Activated CD4-positive, alpha-beta T cell treated with anti-CD3 and anti-CD28 coated beads, Interleukin-2, amount 50 U/mL, for 4 hours (primary cell): ENCODE measurements at places on chromosomes 6 and 20.

- no peak for DNase-seq
Observed at GRCh38 chr20:55205665-55206064, 730.3 kb downstream of the DOK5 start.

DNA sequence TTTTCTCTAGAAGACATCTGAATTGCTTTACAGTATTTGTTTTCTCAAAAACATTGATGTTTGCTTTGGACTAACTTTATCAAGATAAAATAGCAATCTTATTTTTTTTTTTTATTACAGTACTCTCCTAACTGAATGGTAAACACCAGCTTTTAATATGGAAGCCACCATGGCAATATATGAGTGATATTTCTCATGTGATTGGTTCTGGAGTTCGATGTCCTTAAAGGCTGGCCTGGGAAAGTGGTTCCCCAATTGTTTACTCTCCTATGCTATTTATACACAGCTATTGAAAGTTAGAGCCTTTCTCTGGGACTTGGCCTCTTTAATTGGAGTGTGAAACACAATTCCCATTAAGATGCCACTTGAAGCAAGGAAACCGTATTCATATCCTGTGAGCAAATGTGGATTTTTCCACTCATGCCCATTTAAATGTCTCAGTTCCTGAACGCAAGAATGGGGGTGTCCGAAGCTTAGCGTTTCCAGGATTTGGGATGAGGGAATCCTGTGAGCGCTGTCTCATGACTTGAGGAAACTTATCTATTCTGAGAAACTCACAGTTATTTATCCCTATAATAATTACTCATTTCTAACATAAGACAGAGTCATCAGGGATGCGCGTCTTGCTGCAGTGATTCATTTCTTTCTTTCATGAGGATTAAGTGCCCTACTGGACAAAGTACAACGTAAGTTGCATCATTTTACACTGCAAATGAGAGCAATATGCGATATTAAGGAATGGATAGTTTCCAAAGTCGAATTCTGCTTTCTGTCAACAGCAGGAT, 143.3 kb upstream of the PREP start:
- DNase-seq: no peak

DNA sequence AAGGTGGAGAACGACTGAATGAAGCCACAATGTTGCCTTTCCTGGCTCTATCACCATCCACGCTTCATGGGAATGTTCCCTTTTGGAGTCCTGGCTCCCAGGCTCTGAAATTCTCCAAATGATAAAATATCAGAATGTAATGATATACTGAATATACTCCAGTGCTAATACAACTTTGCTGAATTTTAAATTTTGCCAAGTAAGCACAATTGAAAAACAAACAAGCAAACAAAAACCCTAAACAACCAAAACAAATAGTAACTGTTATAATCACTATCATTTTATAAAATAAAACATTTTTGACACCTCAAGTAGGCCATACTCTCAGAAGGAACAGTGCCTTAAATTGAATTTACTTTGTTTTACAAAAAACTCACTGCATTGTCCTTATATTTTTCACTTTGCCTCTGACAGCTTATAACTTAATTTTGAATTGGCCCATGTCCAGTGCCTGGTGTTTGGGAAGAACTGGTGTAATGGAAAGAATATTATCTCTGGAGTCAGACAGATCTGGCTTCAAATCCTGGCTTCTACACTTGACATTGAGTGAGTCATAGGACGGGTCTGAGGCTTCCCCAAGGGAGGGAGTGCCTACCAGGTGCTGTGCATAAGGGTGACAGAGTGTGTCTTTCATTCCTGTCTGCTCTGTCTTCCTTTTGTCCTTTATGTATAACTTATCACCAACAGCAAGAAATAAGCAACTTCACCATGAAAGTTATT, 698.3 kb downstream of the EPM2A start:
- DNase-seq: no peak

DNA sequence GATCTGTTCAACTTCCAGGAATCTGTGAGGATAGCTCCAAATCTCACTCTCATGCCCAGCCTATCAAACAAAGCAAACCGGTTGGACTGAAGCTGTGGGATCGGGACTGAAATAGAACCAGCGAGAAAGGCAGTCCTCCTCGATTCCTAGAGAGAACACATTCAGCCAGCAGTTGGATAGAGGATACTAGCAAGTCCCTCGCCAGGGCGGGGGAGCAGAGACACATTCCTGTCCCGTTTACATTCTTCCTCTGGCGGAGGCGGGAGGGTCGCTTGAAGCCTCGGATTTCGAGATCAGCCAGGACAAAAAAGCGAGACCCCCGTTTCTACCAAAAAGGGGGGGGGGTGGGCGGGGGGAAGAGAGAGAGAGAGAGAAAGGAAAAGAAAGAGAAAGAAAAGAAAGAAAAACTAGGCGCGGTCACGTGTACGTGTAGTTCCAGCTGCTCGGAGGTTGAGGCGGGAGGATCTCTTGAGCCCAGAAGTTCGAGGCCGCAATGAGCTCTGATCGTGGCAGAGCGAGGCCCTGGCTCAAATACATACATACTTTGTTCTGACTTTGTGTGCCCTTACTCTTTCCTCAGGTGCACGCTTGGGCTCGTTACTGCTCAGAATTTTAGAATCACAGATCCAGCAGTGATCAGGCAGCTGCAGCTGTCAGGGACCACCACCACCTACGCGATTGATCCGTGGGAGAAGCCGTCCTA, 19.5 kb downstream of the ZNF311 start:
- no peak for DNase-seq

DNA sequence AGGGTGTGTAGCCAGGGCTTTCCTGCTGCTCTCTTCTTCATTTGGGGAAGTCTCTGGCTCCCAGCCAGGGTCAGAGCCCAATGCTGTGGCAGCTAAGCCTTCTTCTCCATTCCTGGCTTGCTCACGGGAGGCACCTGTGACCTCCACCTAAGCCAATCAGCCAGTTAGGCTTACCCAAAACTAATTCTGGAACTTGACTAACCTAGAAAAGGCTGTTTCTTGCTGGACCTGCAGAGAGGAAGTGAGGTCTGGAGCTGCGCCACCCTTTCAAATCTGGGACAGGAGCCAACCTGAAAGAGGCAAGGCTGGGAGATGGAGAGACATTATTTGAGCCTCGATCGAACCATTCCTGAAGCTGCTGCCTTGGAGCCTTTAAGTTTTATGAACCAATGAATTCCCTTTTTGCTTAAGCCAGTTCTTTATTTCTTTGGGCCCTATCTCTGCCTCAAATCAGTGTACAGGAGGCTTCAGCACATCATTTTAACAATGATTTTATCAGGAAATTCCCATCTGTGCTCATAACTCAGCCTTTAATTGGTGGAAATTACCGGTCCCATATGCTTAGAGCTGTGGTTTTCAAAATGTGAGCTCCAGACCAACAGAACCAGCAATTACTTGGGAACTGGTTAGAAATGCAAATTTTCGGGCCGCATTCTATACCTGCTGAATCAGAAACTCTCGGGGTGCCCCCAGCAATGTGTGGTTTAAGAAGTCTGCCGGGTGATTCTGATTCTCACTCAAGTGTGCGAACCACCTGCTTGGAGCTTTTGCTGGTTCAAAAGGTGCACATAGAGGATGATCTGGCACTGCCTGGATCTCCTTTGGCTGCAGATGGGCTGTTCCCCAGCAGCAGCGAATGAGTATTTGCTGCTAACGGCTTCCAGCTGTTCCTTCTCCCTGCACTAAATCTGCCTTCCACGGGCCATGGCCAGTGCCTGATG, 97.4 kb upstream of the RNF24 start:
- DNase-seq: no peak

DNA sequence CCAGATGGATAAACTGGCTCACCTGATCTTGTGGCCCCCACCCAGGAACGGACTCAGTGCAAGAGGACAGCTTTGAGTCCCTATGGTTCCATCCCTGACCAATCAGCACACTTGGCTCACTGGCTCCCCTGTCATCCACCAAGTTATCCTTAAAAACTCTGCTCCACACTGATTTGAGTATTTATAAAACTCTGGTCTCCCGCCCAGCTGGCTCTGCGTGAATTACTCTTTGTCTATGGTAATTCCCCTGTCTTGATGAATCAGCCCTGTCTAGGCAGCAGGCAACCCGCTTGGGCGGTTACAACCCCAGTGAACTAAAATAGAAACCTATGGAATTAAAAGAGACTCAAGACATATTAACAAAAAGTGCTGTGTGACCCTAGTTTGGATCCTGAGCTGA, 38.1 kb upstream of the CD83 start:
- DNase-seq: no peak

DNA sequence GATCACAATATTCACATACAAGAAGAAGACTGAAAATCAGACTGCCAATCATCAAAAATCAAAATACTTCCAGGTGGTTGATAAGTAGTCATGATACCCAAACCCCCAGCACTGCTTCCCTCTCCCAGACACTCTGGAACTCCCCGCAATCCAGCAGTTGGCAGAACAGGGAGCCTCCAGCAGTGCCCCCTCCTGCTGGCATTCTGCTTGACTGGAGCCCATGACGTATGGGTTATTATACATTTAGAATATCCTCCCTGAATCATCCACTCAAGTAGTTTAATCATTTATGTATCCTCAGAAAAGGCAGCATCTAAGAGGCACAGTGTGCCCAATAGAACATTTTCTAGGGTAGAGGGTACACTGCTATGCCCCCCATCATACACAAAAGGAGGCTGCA, 9.3 kb upstream of the OGFRL1 start:
- DNase-seq: no peak

DNA sequence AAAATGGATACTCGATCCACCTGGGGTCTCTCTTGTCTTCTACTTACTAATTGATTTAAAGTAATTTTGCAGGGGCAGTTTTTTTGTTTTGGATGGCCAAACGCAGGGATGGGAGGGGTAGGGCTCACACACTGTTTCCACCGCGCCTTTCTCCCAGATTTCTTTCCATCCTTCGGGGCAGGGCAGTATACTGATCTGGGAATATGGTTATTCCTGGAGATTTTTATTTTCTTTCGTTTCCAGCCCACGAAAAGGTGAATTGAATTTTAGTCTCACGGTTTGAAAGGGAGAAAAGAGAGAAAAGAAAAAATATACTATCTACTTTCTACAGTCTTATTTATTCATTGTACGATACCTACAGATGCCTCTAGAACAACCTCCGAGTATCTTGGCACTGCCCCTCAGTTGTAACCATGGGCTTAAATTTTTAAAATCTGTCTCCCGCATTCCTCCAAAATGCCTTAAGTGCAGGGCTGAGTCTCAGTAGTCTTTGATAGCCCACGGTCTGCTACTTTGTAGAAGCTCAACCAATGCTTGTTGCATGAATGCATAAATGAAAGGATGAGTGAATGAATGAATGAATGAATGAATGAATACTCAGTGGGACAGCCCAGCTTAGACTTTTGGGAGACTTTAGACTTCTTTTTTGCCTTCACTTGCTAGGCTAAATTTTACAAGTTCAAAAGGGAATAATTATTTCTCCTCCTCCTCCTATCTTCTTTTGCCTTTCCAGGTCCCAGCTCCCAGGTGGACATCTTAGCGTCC, 18.1 kb upstream of the TRIM27 start:
- no peak for DNase-seq

DNA sequence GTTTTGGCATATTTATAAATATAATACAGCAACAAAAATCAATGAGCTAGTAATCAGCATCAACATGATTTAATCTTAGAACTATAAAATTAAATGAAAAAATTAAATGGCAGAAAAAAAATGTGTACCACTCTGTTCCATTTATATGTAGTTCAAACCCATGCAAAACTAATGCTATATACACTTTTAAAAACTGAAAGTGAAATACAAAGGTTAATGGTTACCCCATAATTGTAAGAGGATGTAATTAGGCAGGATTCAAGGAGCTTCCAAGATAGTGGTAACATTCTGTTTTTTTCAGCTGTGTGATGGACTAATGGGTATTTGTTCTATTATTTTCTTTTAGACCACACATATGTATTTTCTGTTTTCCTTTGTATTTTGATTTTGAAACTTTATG, 492.1 kb downstream of the UTRN start:
- DNase-seq: no peak

GRCh38 chr20:45779011-45779915, 12.4 kb downstream of the WFDC3 start:
- no peak for DNase-seq
